ENCODE measurements at places on chromosomes 7 and 10.

- no peak for DNase-seq
Measured at GRCh38 chr10:22305721-22306120, 10.5 kb upstream of the COMMD3 start.

- DNase-seq = no peak
Measured at GRCh38 chr7:120452665-120453064, 179.7 kb downstream of the KCND2 start.

DNA sequence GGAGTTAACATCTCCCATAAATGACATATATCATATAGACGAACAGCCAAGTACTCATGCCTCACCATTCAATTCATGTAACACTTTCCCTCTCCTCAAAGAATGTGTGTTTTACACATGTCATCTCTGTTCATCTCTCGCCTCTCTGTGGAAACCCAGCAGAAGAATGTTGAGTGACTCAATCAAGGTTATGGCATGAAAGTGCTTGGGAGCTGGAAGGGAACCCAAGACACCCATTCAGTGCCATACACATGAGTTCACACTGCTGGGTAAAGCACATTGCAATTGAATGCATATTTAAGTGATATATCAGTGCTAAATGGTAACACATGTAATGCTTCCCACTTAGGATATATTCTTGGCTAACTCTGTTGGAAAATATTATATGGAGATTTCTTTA is 322.9 kb downstream of the PTEN start:
- DNase-seq = no peak

GRCh38 chr7:137994216-137994615 is 7.7 kb downstream of the CREB3L2 start:
- no peak for DNase-seq

DNA sequence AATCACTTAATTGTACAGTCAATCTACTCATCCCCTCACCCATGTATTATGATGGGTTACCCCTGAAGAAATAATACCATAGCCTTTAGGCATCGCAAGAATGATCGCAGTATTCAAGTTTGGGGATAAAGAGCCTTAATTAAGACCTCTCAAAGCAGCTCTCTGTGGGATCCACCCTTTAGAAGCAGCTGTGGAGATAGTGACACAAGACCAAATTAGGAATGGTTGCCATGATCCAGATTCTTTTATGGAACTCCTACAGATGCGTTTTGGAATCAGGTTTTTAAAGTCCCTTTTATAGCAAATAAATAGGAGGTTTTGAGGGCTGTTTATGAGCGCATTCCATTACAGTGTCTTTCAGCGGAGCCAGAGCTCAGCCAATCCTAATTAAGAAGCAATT is 12.2 kb downstream of the TES start:
- DNase-seq = no peak

GRCh38 chr7:97871659-97872024 is 566 bp downstream of the ASNS start:
- no peak for DNase-seq

DNA sequence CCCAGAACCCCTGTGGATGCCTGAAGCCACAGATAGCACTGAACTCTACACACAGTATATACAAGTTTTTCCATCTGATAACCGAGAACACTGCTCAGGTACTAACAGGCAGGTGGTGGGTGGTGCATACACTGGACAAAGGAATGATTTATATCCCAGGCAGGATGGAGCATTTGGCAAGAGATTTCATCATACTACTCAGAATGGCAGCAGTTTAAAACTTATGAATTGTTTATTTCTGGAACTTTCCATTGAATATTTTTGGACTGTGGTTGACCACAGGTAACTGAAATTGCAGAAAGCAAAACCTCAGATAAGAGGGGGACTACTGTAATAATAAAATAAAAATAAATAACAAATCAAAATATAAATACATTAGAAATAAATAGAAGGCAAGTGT is 10.9 kb upstream of the KCNMA1 start:
- DNase-seq = no peak

GRCh38 chr10:42593284-42593683 is 45.1 kb downstream of the ZNF33B start:
- no peak for DNase-seq
